Suppressor macrophage treated with lipopolysaccharide for 1 hour (primary cell): ENCODE measurements at places on chromosomes 2 and 18.

DNA sequence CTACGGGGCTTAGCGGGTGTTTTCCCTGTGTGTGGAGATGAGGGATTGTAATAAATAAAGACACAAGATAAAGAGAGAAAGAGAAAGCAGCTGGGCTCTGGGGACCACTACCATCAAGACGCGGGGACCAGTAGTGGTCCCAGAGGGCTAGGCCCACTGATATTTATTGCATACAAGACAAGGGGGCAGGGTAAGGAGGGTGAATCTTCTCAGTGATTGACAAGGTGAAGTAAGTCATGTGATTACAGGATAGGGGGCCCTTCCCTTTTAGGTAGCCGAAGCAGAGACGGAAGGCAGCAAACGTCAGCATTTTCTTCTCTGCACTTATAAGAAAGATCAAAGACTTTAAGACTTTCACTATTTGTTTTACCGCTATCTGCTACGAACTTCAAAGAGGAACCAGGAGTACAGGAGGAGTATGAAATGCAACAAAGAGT lies 4.5 kb upstream of the GAL3ST2 start:
- no peak for DNase-seq

DNA sequence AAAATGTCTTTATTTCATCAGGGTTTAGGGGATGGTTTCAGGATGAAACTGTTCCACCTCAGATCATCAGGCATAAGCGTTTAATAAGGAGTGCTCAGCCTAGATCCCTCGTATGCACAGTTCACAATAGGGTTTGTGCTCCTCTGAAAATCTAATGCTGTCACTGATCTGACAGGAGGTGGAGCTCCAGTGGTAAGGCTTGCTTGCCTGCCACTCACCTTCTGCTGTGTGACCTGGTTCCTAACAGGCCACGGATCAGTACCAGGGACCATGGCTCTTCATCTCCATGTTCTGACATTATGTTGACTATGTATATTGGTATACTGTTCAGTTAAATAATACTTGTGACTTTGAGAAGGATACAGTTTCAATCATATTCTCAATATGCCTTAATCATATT lies 41.6 kb downstream of the PPIG start:
- no peak for DNase-seq

DNA sequence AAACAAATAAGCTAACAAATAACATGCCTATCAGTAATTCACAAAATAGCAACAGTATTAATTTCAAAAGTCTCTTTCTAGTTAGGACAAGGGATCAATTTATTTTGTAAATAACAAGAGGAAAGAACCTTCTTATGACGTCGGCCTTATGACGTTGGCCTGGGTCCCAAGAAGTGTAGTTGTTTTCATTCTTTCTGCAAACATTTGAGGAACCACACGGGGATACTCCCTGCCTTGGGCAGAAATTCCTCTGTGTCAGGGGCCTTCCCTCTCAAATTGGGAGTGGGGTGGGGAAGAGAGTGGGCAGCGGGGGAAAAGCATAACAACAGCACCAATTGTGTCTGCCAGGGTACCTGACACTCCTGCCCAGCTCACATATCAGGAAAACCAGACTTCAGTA lies 1.3 kb downstream of the CCDC68 start:
- peak; percentile 16 for DNase-seq

GRCh38 chr2:5538772-5539171 lies 153.4 kb upstream of the SOX11 start:
- no peak for DNase-seq

- no peak for DNase-seq
Observed at GRCh38 chr2:142841788-142842187, 35.7 kb upstream of the KYNU start.
